ENCODE measurements at places on chromosomes 2 and 18. TPM values are rescaled to one million over a fixed set of nuclear protein-coding genes. Genes with fewer than 3 reads are reported as not detected.

The UGT1A4 gene
- total RNA-seq: 1.1 TPM

The UBR3 gene
- total RNA-seq: 172 TPM

The GRHL1 gene
- total RNA-seq: 15.9 TPM

The DBI gene
- 65.6 TPM for total RNA-seq

The PLGLB1 gene
- 8.8 TPM for total RNA-seq

The RND3 gene
- total RNA-seq: 139 TPM

The C2orf76 gene
- total RNA-seq: 25.3 TPM

The GREB1L gene
- 1.4 TPM for total RNA-seq

The OSGEPL1 gene
- total RNA-seq: 20.4 TPM

The TMEM200C gene
- total RNA-seq: 2.2 TPM

The LRRC30 gene
- 0.32 TPM for total RNA-seq

The C2orf78 gene
- total RNA-seq: not detected

Measured in urinary bladder (tissue), 4 donors.